Kidney epithelial cell (primary cell): ENCODE measurements at places on chromosomes 1 and 21.

DNA sequence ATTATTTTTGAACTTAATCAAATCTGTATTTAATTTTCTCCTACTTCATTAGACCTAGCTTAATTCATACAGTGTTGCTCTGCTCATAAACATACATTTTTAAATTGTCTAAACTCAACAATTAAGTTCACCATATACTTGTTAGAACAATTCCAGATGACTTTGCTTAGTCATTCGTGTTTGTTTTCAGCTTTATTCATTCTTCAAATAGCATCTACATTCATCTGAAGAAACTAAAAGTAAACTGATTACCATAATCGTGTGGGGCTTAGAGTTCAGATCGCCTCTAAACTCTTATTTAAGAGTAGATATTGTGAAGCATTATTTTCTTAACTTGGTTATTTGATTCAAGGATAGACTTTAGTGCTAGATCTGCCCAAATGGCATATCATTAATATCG, 34.4 kb downstream of the KLHL20 start:
- no peak for DNase-seq

- DNase-seq: no peak
Observed at GRCh38 chr1:54163573-54163972, 10.8 kb upstream of the CDCP2 start.

DNA sequence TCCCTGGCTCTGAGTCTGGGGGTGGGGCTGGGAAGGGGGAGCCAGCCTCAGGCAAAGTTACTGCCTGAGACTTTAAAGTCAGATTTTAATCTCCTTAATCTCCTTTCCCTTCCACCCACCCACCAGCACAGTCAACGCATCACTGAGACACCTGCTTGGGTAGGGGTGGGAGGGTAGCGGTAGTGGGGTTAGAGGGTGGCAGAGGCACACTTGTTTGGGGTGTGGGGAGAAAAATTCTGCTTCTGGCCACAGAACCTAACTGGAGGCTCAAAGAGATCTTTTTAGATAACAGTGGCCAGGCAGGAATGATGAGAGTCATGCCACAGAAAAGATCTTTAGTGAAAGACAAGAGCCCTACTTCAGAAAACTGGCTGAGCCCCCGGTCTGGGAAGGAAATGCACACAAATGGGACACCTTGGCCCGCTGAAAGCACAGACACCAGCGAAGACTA, 44.1 kb downstream of the CD247 start:
- DNase-seq: no peak

DNA sequence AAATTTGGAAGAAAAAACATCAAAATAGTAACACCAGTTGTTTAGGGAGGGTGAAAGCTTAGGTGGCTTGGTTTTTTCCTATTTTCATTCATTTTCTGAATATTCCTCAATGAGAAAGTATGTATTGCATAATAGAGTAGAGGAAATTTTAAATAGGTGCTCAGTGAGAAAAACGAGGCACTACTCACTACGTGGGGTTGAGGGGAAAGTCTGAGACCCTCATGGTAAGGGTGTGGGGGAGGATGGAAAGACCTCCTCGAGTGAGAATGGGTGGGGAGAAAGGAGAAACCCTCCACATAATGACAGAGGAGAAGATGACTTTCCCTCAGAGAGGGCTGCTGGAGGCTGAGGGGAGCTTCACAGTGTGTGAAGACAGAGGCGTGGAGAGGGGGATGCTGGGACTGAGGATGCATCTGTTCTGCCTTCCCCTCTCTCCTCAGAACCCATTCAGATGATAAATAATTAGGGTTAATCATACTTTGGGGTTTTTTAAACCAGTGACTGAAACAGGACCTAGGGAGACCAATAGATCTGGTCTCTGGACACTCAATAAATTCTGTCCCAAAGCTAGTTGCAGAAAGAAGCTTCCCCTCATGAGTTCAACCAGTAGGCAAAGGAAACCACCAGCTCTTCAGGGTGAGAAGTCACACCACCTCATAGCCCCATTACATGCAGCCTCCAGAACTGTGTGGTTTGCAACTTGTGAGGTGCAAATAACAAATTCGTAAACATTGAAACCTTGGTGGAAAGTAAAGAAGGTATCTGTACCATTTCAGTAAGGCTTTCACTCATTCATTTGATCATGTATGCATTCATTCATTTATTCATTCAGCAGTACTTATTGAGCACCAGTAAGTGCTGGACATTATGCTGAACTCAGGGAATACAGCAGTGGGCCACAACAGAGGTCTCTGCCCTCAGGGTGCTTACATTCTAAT, 17.1 kb downstream of the SLAMF7 start:
- DNase-seq: no peak

DNA sequence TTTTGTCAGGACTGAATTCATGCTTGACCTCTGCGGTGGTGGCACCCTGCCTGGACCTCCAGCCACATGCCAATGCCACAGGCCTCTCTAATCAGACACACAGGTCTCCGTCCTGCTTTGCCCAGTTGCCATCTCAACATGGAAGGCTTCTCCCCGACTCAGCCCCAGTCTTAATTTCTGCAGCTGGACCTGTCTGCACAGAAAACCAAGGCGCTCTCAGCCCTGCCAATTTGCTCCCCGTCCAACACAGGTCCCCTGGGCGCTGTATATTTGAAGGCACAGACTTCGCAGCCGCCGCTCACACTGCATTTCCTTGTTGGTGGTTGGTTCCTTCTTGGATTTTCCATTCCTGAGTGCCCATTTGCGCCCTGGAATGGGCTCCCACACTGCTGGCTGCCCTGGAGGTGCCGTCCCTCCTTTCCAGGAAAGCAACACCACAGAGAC, 28.0 kb upstream of the PLEKHG5 start:
- DNase-seq: no peak

- DNase-seq: no peak
Observed at GRCh38 chr1:51740652-51741051, 123.8 kb downstream of the OSBPL9 start.

- no peak for DNase-seq
Observed at GRCh38 chr1:68917456-68917855, 420.6 kb upstream of the DEPDC1 start.
